Stimulated activated CD4-positive, alpha-beta T cell treated with anti-CD3 and anti-CD28 coated beads, Interleukin-4, amount 100 ng/mL, for 4 hours (primary cell): ENCODE measurements at places on chromosomes 12 and 14.

GRCh38 chr14:91331721-91332120 lies 85.9 kb downstream of the CCDC88C start:
- DNase-seq, result no peak

GRCh38 chr12:116222358-116222757 lies 55.1 kb downstream of the MED13L start:
- peak; percentile 10 for DNase-seq

DNA sequence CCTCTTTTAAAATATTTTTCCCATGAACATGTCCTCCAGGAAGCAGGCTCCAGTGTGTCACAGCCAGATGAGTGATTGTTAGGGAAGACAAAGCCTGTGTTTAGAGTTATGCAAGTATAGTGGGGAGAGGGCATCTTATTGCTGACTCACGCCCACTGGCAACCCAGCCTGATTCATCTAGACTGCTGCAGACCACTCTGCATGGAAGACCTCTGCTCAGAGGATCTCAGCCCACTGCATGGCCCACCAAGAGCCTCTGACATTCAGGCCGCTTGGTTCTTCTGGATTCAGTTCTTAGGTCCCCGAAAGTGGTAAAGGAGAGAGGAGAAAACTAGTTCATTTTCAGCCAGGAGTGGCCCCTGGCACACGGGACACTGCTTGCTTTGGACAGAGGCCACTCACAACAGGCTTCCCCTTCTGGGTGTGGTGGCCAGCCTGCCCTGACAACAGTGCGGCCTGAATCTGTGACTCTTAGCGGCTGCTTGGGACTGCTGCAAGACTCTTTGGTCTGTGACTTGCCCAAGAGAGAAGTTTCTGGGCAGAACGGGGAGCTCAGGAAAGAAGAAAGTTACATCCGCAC lies 266.3 kb downstream of the ZFP36L1 start:
- DNase-seq, result no peak

DNA sequence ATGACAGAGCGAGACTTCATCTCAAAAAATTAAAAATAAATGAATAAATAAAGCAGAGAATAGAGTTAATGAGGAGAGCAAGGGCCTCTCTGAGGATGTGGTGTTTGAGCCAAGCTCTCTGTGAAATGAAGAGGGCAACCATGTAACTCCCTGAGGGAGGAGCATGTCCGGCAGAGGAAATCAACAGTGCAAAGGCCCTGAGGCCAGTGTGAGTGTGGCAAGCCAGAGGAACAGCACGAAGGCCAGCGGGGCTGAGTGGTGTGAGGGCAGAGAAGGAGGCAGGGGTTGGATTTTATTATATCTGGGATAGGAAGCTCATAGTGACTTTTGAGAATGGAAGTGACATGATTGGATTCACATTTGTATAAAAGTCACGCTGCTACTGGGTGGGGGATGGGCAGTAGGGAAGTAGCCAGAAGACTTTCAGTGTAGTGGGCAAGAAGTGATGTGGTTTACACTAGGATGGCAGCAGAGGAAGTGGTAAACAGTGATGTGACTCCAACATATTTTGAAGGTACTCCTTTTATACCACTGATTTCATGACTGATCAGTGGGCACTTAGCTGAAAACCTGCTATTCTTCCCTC lies 10.3 kb upstream of the LRP1-AS start:
- no peak for DNase-seq

GRCh38 chr14:90616881-90617280 lies 199.3 kb downstream of the TTC7B start:
- no peak for DNase-seq
